DMS53 (cell line): ENCODE measurements at places on chromosomes 6 and 20.
A peak's percentile ranks its signal among the peaks of the same experiment; 100 is the strongest.

DNA sequence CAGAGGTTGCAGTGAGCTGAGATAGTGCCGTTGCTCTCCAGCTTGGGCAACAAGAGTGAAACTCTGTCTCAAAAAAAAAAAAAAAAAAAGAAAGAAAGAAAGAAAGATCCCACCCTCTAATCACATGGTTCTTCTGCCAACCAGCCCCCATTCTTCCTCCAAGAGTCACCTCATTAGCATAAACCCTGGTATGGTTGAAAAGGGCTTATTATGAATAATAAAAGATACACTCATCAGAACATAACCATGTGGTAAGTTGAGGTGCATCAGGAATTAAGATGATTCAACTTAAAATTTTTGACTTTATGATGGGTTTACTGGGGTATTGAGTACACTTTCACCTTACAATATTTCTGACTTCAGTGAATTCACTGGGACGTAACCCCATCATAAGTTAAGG lies 793 bp upstream of the TRIM40 start:
- no peak for DNase-seq

DNA sequence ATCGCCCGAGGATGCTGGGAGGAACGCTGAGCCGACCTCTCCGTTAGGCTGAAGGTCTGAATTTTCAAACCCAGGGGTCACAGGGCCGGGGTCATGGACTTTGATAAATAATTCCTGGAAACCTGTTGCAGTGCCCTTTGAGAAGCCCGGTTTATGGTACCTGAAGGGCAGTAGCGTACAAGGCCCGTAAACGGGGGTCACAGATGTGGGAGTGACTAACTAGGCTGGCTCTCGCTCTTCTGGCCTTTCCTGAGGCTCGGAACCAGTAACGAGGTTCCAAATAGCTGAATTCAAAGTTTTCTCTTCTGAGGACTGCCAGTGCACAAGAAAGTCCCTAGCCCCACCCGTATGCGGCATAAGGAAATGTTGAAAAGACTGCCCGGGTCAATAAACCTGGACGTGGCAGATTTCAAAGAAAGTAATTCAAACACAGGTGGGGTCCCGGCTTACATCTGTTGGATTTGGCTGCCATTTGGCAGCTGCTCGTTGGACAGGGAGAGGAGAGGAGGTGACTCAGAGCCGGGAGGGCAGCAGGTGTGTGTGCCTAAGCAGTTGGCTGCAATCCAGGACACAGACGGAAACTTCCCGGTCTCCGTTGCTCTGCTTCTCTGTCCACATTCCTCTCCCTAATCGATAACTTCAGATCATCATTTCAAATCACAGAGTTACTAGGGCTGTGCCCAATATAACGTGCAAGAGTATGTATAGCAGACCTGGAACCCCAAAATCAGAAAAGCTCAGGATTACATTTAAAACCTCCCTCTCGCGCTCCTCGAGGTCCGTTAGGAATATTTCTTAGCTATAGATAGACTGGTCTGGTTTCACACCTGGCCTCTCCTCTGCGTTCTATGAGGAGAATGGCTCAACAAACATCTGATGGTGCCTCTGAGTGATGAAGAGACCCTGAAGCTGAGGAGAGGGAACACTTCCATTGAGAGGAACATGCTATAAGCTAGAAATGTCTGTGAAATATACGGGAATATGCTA lies 765 bp upstream of the GMDS start:
- peak; percentile 98 for DNase-seq

DNA sequence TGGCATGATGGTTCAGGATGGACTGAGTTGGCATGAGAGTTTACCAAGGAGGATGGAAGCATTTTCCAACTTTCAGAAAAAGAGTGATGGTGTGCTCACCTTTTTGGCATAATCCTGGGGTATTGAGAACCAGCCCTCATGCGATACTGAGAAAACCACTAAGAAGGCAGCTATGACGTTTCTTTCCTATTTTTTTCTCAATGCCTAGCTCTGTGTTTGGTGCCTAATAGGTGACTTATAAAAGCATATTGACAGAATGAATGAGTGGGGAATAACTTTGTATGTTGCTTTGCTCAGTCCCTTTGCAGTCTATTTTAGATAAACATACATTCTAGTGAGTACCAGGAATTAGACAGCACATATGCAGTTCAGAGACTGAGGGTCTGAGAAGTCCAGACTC lies 816.3 kb downstream of the DHX35 start:
- no peak for DNase-seq

- DNase-seq, result no peak
These were observed 479 bp downstream of the SLC39A7 start for GRCh38 chr6:33201147-33201545.

- DNase-seq, result peak; percentile 86
These were observed 1.1 kb downstream of the PTCHD4 start for GRCh38 chr6:48109944-48110343.

- no peak for DNase-seq
These were observed 157.5 kb downstream of the CEBPB start for GRCh38 chr20:50348096-50348495.

- DNase-seq, result no peak
These were observed 648 bp upstream of the RBBP8NL start for GRCh38 chr20:62428002-62428372.

- no peak for DNase-seq
These were observed 7.3 kb downstream of the TMEM181 start for GRCh38 chr6:158567152-158567551.

GRCh38 chr6:19605624-19606023 lies 231.5 kb upstream of the ID4 start:
- no peak for DNase-seq
